ENCODE measurements at places on chromosomes 2 and 18. TPM values are rescaled to one million over a fixed set of nuclear protein-coding genes. Genes with fewer than 3 reads are reported as not detected.

Gene SP140
- 0.15 TPM for polyA plus RNA-seq

Gene NEU2
- not detected for polyA plus RNA-seq

Gene RUFY4
- not detected for polyA plus RNA-seq

- no peak for DNase-seq
Measured at GRCh38 chr2:22134421-22134820, 1010.7 kb downstream of the TDRD15 start.

GRCh38 chr18:77993188-77993981 is 743.7 kb downstream of the GALR1 start:
- no peak for DNase-seq

Gene IFIH1
- polyA plus RNA-seq = 6.5 TPM

GRCh38 chr2:65652066-65652465 is 219.7 kb upstream of the SPRED2 start:
- no peak for DNase-seq

Gene ADD2
- polyA plus RNA-seq = not detected

DNA sequence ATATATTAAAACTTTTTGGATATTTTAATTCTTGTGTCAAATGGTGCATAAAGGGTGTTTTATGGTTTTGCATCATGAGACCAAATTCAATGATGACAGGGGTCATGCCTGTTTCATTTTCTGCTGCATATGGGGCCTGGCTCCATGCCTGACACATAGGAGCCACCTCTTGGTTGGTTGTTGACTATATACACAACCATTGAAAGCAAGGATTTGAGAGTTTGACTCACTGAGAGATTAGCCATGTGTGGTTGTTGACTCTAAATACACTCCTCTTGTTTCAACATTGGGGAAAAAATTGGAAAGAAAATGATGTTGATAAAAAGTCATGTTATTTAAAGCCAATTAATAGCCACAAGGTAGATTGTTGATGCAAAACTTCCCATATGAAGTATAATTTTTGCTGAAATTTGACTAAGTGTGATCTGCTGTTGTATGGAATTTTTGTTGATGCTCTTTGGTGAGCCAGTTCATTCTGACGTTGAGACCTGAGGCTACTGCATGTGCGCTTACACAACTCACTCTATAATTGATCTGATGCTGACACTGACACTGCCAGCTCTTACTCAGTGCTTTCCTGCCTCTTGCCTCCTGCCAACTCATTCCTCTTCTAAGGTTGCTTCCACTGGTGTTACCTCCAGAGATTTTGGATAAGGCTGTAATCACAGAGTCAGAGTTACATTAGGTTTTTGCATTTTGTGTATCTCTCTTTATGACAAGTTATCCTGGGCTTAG is 446.2 kb upstream of the SLC14A2 start:
- no peak for DNase-seq

GRCh38 chr2:218873359-218874194 is 7.1 kb upstream of the WNT10A start:
- no peak for DNase-seq

GRCh38 chr2:143150287-143150686 is 21.1 kb downstream of the ARHGAP15 start:
- no peak for DNase-seq

Gene SULT6B1
- not detected for polyA plus RNA-seq

- peak; percentile 54 for DNase-seq
Measured at GRCh38 chr2:37652199-37652640, 19.2 kb downstream of the CDC42EP3 start.

Gene C2orf80
- polyA plus RNA-seq = not detected

- DNase-seq = no peak
Measured at GRCh38 chr18:3122851-3123250, 96.9 kb downstream of the MYOM1 start.

GRCh38 chr2:222076973-222077690 is 221.7 kb downstream of the PAX3 start:
- DNase-seq = no peak

Gene PXDN
- polyA plus RNA-seq = 63.0 TPM

GRCh38 chr2:148599109-148599991 is 45.2 kb upstream of the EPC2 start:
- DNase-seq = no peak

Gene TXNL4A
- polyA plus RNA-seq = 109 TPM

DNA sequence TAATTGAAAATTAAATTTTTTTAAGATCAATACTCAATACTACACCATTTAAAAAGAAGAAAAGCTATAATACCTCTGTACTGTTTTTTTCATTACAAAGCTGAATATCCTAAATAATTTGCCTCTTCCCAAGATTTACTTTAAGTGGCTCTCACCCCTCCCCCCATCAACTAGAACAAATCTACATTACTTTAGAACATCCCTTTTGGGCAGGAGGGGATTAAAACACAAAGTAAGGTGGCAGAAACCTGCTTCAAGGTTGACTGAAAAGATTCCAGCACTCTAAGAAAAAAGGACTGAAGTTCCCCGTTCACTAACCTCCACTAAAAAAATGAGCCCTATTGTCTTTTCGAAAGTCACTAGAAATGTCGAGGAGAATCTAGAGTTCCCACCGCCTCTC is 42.3 kb downstream of the SLC38A11 start:
- no peak for DNase-seq

DNA sequence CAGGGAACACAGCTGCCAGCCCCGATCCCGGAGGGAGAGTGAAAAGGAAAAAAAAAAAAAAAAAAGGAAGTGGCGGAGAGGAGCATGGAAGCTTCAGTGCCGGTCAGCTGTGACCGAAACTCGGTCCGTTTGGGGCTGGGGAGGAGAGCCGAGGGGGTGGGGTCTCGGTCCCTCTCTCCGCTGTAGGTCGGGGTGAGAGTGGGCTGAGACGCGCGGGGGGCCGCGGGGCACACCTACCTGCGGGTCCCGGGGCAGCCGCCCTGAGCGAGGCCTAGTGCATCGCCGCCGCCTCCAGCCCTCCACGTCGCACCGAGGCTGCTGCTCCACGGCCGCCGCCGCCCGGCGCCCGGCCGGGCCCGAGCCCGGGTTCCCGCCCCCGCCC is 536 bp downstream of the VPS54 start:
- peak; percentile 70 for DNase-seq

GRCh38 chr2:180056367-180057118 is 49.4 kb upstream of the CWC22 start:
- DNase-seq = no peak

GRCh38 chr2:27889774-27890145 is 427 bp downstream of the RBKS start:
- DNase-seq = no peak

- no peak for DNase-seq
Measured at GRCh38 chr2:189024901-189025618, 50.9 kb downstream of the COL3A1 start.

DNA sequence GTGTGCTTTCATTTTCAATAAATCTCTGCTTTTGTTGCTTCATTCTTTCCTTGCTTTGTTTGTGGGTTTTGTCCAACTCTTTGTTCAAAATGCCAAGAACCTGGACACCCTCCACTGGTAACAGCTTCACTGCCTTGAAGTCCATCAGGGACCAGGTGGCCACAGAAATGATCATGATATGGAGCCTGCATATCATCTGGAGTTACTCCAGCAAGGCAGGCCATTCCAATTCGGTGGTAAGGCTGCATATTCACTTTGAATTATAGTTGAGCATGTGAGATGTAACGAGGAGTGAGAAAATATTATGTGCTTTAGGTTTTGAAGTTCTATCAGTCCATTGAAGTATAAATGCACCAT is 26.3 kb upstream of the SPATA3 start:
- no peak for DNase-seq

GRCh38 chr2:72579591-72580180 is 246.1 kb downstream of the EXOC6B start:
- DNase-seq = no peak
